Stimulated activated CD4-positive, alpha-beta T cell treated with anti-CD3 and anti-CD28 coated beads, Interleukin-15, amount 100 ng/mL, for 24 hours (primary cell): ENCODE measurements at places on chromosomes 4 and X.

GRCh38 chr4:139175646-139176301 is 1.2 kb downstream of the ELF2 start:
- DNase-seq, result no peak

- DNase-seq, result peak; percentile 33
These were observed 71.0 kb downstream of the PJA1 start for GRCh38 chrX:69093960-69094871.

GRCh38 chrX:29044423-29045184 is 457.4 kb downstream of the IL1RAPL1 start:
- DNase-seq, result no peak

GRCh38 chr4:15906020-15906443 is 32.5 kb downstream of the FGFBP1 start:
- peak; percentile 38 for DNase-seq

DNA sequence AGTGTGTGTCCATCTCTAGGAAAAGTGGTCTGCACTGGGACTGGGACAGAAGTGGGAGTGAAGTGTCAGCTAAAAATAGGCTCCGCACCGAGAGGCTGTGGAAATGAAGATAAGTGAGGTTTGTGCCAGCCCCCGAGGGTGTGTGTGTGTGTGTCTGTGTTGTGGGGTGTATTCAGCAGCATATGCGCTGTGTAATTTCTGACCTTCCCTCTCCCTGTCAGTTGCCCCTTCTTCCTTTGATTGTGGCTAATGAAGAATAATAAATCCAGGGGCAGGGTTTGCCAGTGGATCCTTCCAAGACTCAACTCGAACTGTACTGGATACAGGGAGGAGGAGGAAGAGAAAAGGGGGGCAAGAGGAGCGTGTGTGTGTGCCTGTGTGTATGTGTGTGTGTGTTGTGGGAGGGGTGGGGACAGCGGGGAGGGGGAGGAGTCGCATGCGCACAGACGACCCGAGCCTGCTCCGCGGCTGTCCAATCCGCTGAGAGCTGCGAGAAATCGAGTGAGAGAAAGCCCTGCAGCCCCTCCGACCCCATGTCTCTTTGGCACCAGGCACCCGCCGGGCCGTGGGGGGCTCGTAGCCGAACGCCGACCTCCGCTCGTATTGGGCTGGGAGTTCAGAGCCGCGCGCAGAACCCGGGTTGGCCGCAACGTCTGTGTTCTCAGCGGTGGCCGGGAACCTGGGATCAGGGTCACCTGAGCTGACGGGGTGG is 916 bp upstream of the POU4F2 start:
- no peak for DNase-seq

DNA sequence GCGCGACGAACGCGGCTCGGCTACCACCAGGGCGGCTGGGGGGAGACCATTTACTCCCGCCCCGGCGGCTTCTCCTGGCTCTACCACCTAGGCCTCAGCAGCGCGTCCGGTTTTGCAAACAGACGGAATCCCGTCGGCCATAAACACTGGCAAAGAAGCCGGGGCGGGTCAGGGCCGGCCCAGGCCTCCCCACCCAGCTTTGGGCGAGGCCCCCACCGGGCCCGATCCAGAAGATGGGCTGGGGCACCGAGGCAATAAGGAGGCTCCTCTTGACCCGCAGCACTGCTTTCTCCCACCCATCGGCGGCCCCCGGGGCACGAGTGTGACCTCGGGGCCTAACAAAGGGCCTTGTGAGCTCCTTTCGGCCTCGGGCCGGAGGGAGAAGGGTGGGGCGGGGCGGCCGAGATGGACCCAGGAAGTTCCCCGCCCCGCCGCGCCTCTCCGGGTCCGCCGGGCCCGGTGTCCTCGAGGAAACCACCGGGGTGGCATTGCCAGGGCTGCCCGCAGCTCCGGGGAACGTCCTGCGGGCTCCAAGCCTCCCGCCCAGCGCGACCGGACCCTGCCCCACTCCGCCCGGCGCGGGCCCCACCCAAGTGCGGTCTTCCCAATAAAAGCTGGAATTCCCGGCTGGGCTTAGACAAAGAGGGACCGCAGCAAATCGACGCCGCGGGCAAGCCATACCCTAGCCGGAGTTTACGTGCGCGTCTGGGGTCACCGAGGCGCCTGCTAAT is 5.9 kb downstream of the BCOR start:
- DNase-seq, result no peak

- no peak for DNase-seq
These were observed 125.0 kb downstream of the AKAP4 start for GRCh38 chrX:50075630-50076339.

DNA sequence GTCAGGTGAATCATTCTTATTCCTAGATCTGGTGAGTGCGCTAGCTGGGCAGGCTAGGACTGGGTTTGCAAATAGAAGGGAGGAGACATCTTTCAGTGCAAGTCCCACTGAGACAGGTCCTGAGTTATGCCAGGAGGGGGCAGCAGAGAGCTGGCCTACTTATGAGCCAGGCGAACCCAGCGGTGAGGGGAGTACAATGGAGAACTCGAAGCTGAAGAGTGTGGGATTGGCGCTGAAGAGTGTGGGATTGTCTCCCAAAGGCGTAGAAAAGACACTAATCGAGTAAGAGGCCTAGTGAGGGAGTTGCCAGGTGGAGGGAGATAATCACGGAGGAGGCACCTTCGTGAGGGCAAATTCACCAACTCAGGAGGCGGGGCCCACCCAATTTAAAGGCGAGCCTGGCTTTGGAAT is 91.7 kb upstream of the CXorf66 start:
- DNase-seq, result peak; percentile 72

DNA sequence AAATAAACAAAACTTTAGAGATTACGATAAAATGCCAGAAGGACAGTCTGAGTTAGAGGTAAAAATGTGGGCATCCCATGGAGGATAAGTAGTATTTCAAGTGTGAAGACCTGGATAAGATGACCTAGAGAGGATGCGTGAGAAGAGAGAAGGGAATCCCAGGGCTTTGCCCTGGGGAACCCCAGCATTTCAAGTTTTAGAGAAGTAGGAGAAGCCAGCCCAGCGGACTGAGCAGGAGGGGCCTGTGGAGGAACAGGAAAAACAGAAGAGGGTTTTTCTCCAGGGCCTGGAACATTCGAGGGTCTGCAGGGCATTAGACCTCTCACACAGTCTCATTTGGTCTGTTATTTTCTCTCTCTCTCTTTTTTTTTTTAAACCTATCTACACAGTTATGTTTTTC is 2.9 kb upstream of the CFP start:
- DNase-seq, result no peak

DNA sequence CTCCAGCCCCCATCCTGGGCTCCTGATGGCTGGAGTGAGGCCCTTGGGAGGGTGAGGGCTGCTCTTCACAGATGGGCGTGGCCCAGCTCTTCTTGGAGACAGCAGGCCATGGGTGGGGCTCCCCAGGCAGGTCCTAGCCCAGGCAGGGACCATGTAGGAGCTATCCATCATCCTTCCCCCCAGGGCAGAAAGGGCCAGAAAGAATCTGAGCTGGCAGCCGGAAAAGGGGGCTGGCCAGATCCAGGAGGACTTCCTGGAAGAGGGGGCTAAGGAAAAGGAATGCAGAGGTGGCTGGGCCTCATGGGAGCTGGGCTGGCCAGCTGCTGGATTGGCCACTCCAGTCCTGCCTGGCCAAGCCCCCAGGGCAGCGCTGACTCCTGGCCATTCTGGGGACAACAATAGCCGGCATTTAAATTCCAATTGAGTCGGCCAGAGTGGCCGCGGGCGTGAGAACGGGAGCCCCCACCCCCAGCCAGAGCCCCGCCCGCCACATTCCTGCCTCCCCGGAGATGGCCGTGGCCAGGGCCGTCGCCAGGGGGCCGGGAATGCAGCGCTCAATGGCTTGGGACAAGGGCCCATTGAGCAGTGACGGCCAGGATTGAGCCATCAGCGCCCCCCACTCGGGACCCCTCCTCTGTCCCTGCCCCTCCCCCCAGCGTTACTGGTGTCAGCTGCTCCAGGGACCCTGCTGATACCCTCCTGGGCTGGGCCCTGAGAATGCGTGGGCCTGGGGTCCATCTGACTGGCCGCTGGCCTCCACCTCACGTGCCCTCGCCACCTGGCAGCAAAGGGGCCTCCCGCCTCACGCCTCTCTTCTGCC is 15.1 kb upstream of the FGFR3 start:
- no peak for DNase-seq

GRCh38 chrX:131217989-131218388 is 71.1 kb downstream of the IGSF1 start:
- DNase-seq, result no peak

GRCh38 chr4:72896515-72896914 is 173.0 kb downstream of the COX18 start:
- DNase-seq, result no peak

DNA sequence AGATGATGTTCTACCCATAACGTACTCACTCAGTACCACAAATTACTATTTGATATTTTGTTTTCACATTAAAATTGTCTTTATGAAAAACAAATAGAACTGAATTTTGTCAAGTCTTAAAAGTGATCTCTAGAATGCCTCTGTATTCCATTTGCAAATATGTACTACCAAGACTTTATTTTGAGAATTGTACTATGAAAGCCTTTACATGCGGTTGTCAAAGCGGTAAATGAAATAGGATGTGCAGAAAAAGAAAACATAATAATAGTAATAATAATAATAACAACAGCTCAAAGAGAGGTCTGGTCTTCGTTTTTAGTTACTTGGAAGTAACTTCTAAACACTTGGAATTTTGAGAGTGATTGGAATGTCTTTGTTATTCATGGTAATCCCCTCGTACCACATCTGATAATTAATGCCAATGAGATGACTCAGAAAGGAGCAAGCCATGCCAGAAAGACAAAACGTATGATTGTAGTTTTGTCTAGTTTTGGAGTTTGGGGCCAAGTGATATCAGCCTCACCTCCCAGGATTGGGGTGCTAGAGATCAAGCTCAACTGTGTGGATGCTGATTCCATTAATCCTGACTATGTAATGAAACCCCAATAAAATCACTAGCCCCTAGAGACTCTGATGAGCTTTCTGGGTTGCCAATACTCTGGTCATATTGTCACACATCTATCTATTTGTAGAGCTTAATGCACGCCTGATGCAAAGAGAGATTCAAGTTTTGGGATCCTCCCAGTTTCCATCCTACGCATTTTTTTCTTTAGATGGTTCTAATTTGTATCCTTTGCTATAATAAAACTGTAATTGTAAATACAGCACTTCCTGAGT is 20.2 kb upstream of the CTSO start:
- DNase-seq, result no peak
